ENCODE measurements at places on chromosomes 2 and 18.

DNA sequence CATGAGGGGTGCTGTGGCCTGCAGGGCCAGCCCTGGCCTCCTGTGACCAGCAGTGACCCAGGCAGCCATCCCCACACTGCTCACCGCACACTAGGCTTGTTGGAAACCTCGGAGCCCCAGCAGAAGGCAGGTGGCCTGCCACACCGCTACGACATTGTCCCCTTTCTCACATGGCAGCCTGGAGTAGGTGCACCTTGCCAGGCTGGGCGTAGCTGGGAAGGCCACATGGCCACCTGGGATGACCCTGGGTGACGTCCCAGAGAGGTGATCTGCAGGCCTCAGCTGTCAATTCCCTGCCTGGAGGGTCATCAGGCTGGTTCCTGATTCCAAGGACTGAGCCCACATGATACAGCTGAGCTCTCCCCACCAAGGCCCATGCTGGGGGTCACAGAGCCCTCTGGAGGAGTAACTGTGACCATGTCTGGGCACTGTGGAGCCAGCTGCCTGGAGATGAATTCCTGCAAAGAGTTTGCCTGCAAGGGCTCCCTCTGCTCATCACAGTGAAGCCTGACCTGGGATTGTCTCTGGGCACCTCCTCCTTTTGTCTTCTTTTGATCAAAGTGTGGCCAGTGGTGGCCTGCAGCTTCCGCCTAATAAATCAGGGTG, 119.6 kb upstream of the OTOS start:
- no peak for DNase-seq

GRCh38 chr2:219024059-219024458, 17.3 kb downstream of the CFAP65 start:
- no peak for DNase-seq

- no peak for DNase-seq
These were observed 168.4 kb downstream of the RND3 start for GRCh38 chr2:150319085-150319484.

DNA sequence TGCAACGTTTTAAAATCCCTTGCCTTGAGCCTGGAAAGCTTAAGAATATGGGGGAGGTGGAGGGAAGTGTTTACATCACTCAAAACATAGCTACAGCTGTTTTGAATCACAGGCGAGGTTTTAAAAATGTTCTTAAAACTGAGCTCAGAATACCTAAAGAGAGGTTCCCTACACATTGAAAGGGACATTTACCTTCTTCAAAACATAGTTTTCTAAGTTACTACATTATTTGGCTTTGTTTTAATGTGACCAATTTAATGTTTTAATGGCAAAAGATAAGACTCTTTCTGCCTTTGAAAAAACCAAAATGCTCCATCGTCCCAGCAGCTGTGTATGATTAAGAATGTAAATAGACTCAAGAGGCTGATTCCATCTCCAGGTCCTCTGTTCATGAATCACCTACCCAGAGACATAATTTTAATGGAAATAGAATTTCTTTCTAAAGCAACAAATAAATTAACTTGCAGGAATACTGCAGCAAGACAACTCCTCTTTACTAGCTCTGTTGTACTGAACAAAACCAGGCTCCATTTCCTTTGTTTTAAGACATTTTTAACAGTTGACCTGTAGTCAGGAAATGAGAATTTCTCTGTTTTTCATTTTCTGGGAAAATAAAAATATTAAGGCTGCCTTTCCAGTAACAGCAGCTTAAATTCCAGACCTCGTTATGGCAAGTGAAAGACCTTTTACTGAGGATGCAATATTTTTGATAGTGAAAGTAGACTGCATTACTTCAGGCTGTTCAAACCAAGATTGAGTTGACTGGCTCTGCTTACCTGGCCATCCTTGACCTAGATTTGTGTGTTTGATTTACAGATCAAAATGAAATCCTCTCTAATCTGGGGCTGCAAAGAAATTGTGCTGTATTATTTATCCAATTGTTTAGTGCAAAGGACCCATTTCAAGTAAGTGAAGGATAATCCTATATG, 33.7 kb upstream of the WDR75 start:
- no peak for DNase-seq

- no peak for DNase-seq
These were observed 73.3 kb downstream of the TXNL1 start for GRCh38 chr18:56565046-56565445.

- no peak for DNase-seq
These were observed 352.7 kb upstream of the CDH2 start for GRCh38 chr18:28529644-28530043.

GRCh38 chr18:28132084-28132483, 44.8 kb downstream of the CDH2 start:
- no peak for DNase-seq

DNA sequence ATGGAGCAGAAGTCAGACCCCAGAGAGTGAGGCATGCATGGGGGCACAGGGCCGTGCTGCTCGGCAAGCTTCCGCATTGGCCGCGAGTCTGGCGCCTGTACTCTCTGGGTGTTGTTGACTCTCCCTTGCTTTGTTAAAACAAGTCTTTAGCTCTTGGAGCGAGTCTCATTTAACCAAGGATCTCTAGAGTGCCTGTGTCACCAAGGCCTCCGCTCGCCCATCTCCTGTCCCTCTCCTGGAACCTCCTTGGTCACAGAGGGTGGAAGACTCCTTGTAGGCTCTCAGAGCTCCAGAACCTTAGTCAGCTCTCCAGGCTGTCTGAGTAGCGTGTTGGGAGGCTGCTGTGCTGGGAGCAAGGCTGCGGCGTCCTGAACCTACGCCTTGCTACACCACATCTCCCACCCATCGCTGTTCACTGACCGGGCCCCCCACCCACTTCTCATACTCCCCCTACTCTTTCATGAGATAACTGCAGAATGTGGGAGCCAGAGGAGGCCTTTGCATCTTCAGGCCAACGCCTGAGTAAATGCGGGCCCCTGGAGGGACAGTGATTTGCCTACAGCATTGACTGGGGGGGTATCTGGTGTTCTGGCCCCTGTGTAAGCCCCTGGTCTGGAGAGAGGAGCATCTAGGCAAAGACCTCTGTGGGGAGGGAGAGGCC, 66.1 kb downstream of the CIB4 start:
- no peak for DNase-seq

- DNase-seq = no peak
These were observed 356.6 kb downstream of the RIT2 start for GRCh38 chr18:42758852-42759251.
